ENCODE measurements at places on chromosomes 4 and X. TPM values are rescaled to one million over a fixed set of nuclear protein-coding genes. Genes with fewer than 3 reads are reported as not detected.
A peak's percentile ranks its signal among the peaks of the same experiment; 100 is the strongest.

DNA sequence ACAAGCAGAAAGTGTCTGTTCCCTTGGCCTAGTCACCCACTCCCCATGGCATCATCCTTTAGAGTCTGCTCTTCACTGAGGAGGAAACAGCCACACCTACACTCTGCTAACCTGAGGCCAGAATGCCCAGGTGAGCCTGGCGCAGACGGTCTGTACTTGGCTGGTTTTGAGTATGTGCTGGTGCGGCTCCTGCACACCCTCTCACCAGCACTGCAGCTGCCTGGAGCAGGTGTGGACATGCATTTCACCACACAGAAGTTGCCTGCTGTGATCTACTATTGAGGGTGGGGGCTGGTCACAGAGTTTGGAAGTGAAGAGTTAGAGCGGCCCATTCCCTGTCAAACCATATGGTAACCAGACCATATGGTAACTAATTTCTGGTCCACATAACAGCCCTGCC, 39.5 kb downstream of the KANTR start:
- DNase-seq: no peak

Gene AKAP14
- not detected for total RNA-seq

Gene LRAT
- total RNA-seq: not detected

DNA sequence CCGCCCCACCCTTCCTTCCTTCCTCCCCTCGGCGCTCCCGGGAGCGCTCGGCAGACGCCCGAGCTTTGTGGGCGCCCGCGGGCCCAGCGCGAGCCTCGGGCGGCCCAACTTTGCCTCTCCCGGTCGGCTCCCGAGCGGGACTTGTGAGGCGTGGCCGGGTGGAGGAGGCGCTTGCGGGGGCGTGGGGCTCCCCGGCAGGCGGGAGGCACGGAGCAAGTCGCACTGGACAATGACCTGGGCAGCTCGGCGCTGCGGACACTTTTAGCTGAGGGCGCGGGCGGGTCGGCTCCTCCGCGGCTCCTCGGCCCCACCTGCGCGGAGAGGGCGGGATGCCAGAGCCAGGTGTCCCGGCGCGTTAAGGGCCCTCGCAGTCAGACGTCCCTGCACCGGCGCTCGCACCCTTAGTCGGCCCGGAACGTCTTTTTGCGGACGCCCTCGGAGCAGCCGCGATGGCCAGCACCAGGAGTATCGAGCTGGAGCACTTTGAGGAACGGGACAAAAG, 385 bp downstream of the DCLK2 start:
- peak; percentile 6 for DNase-seq

Gene ANXA10
- not detected for total RNA-seq

Gene BRS3
- total RNA-seq: not detected

Gene FANCB
- total RNA-seq: 12.5 TPM

Gene SPANXC
- not detected for total RNA-seq

- no peak for DNase-seq
These were observed 73.6 kb downstream of the MED28 start for GRCh38 chr4:17688011-17688441.

GRCh38 chrX:6708041-6708440, 173.1 kb upstream of the VCX3A start:
- no peak for DNase-seq

- DNase-seq: no peak
These were observed 614.1 kb upstream of the HS3ST1 start for GRCh38 chr4:12042818-12043217.

DNA sequence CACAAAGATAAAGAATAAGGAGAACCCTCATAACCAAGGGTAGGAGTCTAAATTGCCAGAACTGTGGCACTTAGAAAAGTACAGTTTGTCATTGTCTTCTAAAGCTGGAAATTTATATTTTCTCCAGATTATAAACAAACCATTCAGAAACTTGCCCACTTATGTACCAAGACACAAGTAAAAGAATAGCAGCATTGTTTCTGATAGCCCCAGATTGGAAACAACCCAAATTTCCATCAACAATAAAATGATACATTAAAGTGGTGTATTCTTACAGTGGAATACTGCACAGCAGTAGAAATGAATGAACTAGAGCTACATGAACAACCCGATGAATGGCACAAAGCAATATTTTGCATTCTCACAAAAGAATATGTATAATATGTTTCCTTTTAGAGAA, 63.1 kb upstream of the PDHA1 start:
- no peak for DNase-seq

GRCh38 chr4:95095348-95095974, 337.7 kb downstream of the BMPR1B start:
- no peak for DNase-seq

GRCh38 chr4:10117359-10118047, 904 bp upstream of the WDR1 start:
- peak; percentile 76 for DNase-seq

GRCh38 chr4:76803522-76803921, 94.4 kb downstream of the SOWAHB start:
- DNase-seq: no peak

GRCh38 chrX:46704767-46705386, 54.0 kb downstream of the SLC9A7 start:
- peak; percentile 51 for DNase-seq

- no peak for DNase-seq
These were observed 107.6 kb upstream of the SRD5A3 start for GRCh38 chr4:55238407-55238806.

GRCh38 chrX:10326578-10326977, 169.8 kb downstream of the CLCN4 start:
- DNase-seq: no peak

GRCh38 chr4:38242101-38242500, 281.9 kb downstream of the PTTG2 start:
- DNase-seq: no peak

DNA sequence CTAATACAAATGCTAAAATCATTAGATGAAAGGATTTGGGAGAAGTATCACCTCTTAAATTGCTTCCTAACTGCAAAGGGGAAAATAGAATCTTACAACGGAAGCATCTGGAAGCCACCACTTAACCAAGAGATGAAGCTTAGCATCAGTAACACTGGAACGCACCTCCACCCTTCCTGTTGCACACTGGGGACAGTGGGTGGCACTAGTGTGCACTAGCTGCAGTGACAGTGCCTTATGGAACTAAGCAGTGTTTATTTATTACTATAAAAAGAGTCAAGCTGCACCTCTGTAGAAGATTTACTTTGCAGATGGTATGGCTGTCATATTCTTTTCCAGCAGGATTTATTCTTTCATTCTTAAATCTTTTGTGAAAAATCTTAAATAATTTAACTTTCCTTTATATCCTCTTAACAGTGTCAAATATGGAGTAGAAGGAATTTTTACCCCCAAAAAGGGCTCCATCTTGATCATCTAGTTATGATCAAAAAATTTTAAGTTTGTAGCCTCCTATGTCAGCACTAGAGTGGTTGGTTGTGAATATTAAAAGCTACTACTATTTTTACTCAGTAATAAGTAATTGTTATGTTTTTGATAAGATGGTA, 76.7 kb downstream of the SCD5 start:
- DNase-seq: peak; percentile 48

- no peak for DNase-seq
These were observed 1499.9 kb downstream of the PCDH18 start for GRCh38 chr4:136032391-136032790.

Gene HMX1
- total RNA-seq: not detected

All from activated CD8-positive, alpha-beta T cell treated with anti-CD3 and anti-CD28 coated beads for 36 hours (primary cell).